ENCODE measurements at places on chromosomes 1 and 21.

DNA sequence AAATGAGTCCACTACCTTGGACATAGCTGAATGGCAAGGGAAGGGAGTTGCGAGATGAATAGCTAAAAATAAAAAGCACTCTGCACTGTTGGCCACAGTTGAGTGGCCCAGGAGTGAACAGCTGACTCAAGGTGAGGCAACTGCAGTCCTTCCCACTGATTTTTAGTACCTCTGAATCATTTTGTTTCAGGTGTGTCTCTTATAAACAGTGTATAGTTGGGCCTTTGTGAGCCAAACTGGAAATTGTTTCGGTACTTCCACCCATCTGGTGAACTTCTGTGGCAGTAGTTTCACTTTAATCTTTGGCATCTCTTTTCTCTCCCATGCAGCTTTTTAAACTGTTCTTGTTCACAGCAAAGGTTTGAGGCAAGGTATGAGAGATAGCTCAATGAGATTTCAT, 122.7 kb downstream of the VAV3 start:
- no peak for DNase-seq

DNA sequence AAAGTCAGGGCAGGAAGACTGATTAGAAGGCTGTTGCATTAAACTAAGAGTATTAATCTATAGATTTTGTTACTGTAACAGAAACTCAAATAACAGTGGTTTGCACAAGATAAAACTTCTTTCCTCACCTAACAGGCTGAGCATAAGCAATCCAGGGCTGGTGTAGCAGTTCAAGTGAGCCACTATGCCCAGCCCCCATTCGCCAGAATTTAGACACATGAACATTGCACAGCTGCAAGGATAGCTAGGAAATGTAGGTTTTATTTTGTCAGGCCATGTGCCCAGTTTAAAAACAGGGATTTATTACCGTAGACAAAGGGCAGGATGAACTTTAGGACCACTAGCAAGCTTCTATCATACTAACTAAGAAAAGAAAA, 19.5 kb upstream of the DOCK7 start:
- DNase-seq = no peak

GRCh38 chr1:152964536-152964935, 5.9 kb upstream of the SPRR4 start:
- DNase-seq = no peak

- DNase-seq = no peak
These were observed 9.0 kb downstream of the RPF1 start for GRCh38 chr1:84488107-84488506.

DNA sequence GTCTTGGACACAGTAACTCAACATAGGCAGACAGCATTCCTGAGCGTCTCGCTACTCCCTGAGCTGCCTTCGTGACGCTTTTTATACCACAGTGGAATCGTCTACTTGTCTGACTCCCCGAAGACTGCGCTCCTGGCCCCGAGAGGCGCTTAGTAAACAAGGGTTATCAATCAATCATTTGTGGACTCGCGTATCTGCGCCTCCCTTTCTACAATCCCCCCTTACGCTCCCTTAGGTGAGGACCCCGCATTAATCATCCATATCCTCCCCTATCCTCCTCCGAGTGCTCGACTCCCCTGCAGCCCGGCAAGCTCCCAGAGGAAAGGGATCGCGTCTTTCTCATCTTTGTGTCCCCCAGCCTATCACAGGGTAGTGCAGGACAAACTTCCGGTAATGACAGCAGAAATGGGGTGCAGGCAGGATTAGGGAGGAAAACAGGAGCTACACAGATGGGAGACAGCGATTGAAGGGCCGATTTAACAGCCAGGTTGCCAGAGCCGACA, 522 bp downstream of the TMEM59 start:
- DNase-seq = peak; percentile 20

DNA sequence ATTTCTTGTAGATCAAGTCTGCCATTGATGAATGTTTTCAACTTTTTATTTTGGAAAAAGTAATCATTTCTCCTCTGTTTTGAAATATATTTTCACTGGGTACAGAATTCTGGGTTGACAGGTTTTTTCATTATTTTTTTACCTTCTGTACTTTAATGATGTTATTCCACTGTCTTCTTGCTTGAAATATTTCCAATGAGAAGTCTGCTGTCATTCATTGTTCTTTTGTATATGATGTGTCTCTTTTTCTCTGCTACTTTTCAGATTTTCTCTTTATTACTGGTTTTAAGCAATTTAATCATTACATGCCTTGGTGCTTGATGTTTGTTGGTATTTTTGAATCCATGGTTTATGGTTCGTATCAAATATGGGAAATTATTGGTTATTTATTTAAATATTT, 22.4 kb upstream of the FOXO6 start:
- no peak for DNase-seq

DNA sequence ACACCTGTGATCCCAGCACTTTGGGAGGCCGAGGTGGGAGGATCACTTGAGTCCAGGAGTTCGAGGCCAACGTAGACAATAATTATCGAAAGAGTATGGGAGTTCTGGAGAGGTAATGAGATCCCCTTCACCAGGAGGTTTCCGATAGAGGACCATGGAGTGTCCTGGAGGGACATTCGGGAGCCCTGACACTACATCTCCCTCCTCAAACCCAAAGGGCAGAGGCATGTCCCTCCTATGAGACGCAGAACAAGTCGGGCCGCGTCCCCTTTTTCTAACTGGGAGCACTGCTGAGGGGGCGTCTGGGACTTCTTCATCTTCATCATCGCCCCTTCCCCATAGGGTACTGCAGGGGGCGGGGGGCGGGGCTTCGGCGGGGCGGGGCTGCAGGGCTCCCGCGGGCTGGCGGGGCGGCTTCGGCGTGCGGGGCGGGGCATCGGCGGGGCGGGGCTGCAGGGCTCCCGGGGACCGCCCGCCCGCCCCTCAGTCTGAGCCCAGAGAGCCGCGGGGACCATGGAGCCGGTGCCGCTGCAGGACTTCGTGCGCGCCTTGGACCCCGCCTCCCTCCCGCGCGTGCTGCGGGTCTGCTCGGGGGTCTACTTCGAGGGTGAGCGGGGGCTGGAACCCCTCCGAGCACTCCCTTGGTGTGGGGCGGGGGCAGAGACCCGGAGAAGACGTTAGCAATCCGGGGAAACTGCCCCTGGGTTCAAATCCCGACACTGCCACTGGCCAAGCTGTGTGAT, at the start of gene THEMIS2:
THEMIS2 (plus strand) TSS at position 486 of the 743 bp plus-strand sequence; CDS start at position 514, 28 bp downstream.
- DNase-seq = peak; percentile 72

DNA sequence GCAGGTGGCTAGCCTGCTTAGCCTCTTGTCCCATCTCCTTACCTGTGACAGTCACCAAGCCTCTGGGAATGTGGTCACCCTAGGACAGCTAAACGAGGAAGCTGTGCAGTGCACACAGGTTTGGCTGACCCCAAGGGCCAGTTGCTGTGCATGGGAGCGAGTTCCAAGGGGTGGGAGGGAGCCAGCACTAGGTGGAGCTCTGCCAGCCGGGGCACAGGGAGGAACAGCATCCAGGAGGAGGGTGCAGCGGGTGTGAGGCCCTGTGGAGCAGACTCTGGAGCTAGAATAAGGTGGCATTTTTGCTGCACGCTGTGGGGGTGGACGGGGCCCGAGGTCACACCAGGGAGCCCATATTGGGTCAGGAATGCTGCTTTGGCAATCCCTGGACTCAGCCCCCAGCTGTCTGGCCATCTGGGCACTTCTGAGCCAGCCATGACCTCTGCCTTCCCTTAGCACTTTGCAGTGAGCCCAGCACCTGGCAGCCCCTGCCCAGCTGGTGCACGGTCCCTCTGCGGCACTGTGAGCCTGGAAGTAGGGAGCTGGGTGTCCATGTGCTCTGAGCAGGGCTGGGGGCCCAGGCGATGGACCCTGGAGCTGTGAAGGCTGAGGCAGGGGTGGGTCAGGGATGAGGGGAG, 8.7 kb downstream of the PDXK start:
- no peak for DNase-seq

DNA sequence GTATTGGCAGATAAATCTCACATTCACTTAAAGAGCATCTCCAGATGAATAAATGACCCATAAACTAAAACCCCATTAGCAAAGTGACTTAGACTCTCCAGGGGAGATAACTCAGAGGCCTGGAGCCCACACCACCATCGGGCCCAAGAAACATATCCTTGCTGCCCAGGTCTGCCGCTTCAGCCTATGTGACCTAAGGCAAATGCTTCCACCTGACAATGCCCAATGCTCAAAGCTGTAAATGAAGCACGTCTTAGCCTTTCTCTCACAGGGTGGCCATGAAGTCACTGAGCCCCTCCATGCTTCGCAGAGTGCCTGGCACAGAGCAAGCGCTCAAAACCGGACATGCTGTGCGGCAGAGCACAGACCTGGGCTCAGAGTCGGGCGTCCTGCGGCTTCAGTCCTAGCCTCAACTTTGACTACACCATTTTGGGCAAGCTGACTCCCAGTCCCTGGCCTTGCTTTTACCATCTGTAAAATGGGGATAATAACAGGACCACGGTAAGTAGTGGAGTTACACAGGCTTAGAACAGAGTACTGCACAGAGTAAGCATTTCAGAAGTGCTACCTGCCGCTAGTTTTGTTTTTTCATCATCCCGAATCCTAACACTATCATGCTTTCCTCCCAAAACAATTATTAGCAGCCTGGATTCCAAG, 23.7 kb downstream of the NOL9 start:
- DNase-seq = no peak

GRCh38 chr21:35179990-35180540, 131.0 kb upstream of the RUNX1 start:
- DNase-seq = no peak

GRCh38 chr1:156703741-156704140, 1.6 kb downstream of the CRABP2 start:
- DNase-seq = no peak

DNA sequence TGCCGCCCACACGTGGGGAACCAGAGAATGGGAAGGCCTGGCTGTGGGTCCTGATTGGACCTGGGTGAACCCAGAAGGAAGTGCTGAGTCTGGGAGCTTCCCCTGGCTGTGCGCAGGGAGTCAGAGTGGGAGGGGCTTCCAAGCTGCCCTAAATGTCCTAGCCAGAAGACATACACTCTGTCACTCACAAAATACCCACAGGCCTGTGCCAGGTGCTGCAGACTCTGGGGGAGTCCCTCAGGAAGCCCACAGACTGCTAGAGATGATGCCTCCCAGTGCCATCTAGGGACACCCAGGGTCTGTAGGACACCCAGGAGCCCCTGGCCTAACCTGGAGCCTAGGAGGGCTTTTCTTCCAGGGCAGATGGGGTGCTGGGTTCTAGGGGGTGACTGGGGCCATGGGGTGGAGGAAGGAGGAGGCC, 33.7 kb upstream of the LRP8 start:
- no peak for DNase-seq

DNA sequence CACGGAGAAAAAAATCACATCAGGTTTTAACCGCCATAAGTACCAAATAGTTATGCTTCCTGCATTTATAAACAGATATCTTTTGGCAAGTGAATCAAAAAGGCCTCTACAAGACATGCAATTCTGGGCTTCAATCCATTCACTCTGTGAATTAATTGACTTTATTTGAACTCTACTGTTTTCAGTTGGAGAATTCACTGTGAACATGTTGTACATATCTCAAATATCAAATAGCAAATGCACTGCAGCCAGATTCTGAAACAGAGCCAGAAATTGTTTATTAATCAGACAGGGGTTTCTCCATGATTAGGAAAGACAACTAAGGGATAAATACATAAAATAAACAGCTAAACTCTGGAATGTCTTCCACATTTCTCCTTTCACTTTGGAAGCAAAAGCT, 445.4 kb upstream of the NFIA start:
- DNase-seq = no peak

GRCh38 chr1:64403331-64403730, 66.6 kb upstream of the CACHD1 start:
- no peak for DNase-seq

DNA sequence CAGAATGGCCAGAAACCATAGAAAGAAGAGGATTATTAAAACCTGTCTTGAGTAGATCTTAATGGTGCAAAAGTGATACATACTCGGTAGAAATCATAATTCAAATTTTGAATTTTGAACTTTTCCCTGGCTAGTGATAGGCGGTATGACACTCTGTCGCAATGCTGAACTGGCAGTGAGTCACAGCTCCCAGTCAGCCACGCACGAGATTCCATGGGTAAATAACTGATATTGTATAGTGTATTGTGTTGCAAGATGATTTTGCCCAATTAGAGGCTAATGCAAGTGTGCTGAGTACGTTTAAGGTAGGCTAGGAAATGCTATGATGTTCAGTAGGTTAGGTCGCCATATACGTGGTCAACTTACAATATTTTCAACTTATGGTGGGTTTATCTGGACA, 207.0 kb downstream of the SIPA1L2 start:
- no peak for DNase-seq

DNA sequence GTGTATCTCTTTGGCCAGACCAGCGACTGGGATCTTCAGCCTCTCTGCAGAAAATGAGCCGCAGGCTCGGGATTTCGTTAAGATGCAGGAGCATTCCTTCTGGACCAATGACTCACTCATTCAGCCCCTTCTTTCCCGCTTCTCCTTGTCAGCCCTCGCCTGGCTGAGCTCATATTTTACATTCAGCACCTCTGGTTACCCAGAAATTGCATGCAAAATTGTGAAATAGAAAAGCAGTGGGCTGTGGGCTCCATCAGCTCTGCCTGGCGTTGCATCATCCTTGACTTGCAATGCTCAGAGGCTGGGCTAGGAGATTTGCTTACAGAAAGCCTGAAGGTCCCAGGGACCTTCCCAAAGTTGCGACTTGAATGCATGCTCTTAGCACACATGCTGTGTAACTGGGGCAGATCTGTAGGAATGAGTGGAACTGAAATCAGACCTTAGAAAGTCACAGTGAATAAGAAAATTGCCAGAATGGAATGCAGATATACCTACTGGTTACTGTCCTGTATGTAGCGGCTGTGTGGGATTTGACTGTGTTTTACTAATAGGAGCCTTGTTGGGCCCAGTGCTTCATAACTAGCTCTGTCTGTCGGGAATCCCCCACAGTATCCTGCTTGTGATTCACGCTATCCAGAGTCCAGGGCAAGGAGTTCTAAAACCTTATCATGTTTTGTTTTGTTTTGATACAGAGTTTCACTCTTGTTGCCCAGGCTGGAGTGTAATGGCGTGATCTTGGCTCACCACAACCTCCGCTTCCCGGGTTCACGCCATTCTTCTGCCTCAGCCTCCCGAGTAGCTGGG, 444.8 kb downstream of the KIF26B start:
- DNase-seq = no peak

- no peak for DNase-seq
These were observed 14.0 kb upstream of the LORICRIN start for GRCh38 chr1:153245466-153245865.

- DNase-seq = peak; percentile 22
These were observed 728 bp downstream of the OTUD7B start for GRCh38 chr1:150009604-150010392.

- DNase-seq = no peak
These were observed at the start of gene WNT9A for GRCh38 chr1:227947676-227948492. TSS of gene WNT9A (minus strand) at chr1:227947932. CDS start at chr1:227947887, 45 bp downstream.

- DNase-seq = no peak
These were observed 43.1 kb upstream of the COX20 start for GRCh38 chr1:244792188-244792850.

GRCh38 chr1:55720261-55720660, 505.1 kb upstream of the USP24 start:
- no peak for DNase-seq

DNA sequence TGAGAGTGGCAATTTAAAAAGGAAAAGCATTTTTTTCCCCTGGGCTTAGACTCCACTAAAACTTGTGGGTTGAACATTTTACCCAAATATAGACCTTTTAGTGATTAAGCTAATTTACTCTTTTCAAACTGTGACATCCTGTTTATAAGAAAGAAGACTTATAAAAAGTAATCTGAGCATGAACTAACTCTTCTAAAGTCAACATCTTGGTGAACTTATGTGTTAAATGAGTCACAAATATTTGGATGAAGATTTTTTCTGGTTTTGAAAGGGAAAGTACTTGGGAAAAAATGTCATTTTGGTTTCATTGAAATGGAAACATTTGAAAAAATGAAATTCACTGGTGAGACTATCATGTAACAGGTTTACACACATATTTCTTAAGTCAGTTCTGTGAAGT, 109.8 kb downstream of the KCNK2 start:
- DNase-seq = no peak

All from activated T-helper 1 cell treated with anti-CD3 and anti-CD28 coated beads, Interleukin-2, amount 50 U/mL, for 16 hours (primary cell).